Dermis blood vessel endothelial cell (primary cell): ENCODE measurements at places on chromosomes 1 and 21.

DNA sequence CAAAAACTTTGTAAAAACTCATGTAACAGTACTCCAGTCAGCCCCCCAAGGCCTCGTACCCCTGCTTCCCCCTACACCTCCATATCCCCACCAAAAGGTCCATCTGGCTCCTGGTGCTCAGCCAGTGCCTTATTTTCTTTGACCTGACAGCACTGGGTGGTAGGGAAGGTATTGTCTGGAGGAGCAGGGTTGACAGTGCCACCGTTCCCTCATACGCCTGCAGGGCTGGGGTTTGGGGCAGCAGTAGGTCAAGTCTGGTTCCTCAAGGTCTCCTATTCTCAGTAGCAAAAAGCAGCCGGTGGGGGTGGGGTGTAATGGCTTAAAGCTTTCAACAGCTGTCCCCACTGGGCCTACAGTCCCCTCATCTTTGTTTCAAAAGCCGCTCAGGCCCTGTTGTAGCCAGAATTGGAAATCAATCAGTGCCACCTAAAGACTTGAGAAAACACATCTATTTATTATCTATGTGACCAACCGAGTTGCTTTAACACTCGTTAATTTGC is 25.3 kb upstream of the TTF2 start:
- no peak for DNase-seq

DNA sequence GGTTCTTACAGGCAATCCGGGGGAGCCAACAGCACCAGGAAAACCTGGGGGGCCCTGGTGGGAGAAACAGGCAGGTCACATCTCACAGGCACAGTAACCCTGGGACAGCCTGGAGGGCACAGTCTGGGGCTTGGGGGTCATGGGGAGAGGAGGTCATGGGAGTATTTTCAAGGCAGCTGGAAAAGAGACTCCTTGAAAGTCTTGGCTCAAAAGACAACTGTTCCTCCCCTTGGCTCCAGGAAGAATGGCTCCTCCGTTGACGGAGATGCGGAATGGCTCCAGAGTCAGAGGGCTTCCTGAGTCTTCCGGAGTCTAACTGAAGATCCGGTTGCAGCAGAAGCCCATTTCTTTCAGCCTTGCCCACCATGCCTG is 25.9 kb upstream of the PEF1 start:
- no peak for DNase-seq

- no peak for DNase-seq
Observed at GRCh38 chr1:60427701-60428100, 354.1 kb upstream of the C1orf87 start.

DNA sequence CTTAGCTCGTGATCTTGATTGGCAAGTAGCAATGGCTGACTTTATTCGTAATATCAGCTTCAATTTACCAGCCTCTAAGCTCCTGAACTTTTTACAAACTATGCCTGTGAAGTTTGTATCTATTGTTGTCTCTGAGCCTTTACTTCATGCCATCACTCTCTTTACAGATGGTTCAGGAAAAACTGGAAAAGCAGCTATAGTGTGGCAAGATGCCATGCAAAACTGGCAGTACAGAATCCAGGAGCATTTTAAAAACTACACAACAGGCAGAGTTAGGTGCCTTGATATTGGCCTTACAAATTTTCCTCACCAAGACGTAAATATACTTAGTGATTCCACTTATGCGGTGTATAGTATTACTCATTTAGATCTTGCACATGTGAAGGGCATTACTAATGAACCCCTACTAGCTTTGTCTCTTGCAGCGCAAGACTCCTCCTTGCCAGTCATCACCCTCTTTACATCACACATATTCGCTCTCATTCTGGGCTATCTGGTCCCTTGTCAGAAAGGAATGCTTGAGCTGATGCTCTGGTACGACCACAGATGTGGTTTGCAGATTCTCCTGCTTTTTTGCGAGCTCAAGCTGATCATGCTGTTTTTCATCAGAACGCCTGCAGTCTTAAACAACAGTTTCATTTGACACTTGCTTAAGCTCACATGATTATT is 36.3 kb downstream of the CLCA1 start:
- no peak for DNase-seq

GRCh38 chr1:26114165-26114927 is 2.7 kb downstream of the PDIK1L start:
- DNase-seq, result no peak
